ENCODE measurements at places on chromosomes 2 and 18. TPM values are rescaled to one million over a fixed set of nuclear protein-coding genes. Genes with fewer than 3 reads are reported as not detected.

- H3K4me1 ChIP-seq: peaks cover 19% of the 10 kb centered on the region
- H3K27ac ChIP-seq: no peak overlapping the region
- DNase-seq: peak; percentile 37
- peaks cover 21% of the 10 kb centered on the region for H3K27me3 ChIP-seq
Measured at GRCh38 chr2:65554765-65555591, 122.6 kb upstream of the SPRED2 start.

DNA sequence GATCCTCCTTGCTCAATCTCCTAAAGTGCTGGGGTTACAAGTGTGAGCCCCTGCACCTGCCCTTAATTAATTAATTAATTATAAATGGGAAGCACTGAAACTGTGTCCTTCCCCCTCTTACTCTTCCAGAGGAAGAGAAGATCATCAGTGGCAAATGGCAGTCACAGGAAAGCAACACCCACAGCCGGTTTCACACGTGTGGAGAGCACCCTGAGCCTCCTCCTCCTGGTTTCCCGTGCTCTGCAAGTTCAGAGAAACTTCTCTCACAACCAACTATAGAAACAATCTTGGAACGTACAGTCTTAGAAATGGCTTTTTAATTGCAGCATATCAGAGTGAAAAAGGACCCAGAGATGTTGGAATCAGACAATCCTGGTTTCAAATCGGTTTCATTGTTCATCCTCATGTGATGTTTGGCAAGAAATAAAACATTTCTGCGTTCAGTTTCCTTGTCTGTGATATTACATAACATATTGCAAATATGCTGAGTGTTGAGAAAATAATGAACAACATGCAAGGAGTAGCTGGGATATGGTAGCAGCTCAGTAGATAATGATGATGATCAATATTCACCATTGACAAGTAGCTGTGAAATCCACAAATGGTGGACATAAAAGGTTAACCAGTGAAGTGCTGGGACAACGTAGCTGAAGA, 141.0 kb upstream of the KCTD1 start:
- no peak overlapping the region for H3K27ac ChIP-seq
- H3K36me3 ChIP-seq: no peaks in the 10 kb centered on the region
- H3K4me3 ChIP-seq: no peak overlapping the region
- H3K27me3 ChIP-seq: no peaks in the 10 kb centered on the region

DNA sequence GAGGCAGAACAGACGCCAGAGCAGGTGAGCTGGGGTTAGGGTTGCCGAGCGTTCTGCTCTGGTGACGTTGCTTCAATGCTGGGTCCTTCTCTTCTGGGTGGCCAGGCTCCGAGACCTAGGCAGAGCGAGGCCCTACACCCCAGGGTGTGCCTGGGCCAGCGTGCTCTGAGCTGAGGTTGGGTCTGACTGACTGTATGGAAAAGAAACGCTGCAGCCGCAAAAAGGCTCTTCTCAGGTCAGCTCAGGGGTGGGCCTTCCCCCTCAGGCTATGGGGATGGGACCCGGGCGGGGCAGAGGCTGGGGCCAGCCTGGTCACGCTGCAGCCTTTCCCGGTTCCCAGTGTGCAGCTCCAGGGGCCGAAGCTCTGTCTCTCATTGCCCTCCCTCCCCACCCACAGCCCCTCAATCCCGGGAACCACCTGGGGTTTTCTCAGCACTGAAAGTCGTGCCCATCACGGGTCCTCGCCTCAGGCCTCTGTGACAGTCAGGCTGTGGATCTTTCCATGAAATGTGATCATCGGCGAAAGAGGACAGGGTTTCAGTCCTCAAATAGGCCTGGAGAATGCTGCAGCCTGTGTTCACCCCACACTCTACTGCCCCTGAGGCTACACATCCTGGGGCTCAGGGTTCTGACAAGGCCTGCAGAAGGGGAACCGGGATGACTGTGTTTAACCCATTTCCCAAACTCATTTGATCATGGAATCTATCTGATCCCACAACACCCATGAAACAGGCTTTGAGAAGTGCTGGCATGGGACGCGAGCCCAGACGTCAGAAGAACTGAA, 19.4 kb downstream of the CYP26B1 start:
- H3K27me3 ChIP-seq: no peaks in the 10 kb centered on the region
- no peaks in the 10 kb centered on the region for H3K4me1 ChIP-seq
- no peaks in the 10 kb centered on the region for H3K36me3 ChIP-seq
- H3K27ac ChIP-seq: no peak overlapping the region
- no peak overlapping the region for H3K4me3 ChIP-seq
- no peak for DNase-seq

- no peak overlapping the region for H3K27ac ChIP-seq
- no peaks in the 10 kb centered on the region for H3K27me3 ChIP-seq
- DNase-seq: peak; percentile 14
- H3K4me1 ChIP-seq: peaks cover 9% of the 10 kb centered on the region
- no peak overlapping the region for H3K4me3 ChIP-seq
- H3K36me3 ChIP-seq: no peaks in the 10 kb centered on the region
Measured at GRCh38 chr18:519019-519879, 18.7 kb upstream of the COLEC12 start.

- H3K27me3 ChIP-seq: peaks cover 15% of the 10 kb centered on the region
- H3K27ac ChIP-seq: no peak overlapping the region
- no peaks in the 10 kb centered on the region for H3K4me1 ChIP-seq
Measured at GRCh38 chr2:235162082-235162836, 210.4 kb downstream of the SH3BP4 start.

Gene SMYD5
- 32.5 TPM for total RNA-seq

Gene MOB4
- total RNA-seq: 21.6 TPM

DNA sequence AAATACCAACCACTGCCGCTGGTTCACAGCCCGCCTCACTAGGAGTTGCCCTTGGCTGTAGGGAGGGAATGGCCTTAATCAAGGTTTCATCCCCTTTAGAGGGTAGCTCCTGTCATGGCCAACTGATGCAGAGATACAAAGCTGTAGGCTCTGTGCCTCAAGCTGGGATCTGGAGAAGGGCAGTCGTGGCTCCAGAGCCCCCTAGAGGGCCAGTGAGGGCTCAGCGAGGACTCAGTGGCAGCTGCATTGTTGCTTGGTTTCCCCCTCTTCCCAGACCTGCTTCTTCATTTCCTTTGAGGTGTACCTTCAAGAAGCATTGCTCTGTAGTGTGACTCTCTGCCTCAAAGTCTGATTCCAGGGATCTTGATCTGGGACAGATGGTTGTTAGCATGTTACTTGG, 302.1 kb downstream of the LPIN1 start:
- H3K4me3 ChIP-seq: no peak overlapping the region
- peaks cover 26% of the 10 kb centered on the region for H3K4me1 ChIP-seq
- DNase-seq: no peak
- H3K27ac ChIP-seq: no peak overlapping the region

- peaks cover 85% of the 10 kb centered on the region for H3K4me1 ChIP-seq
Measured at GRCh38 chr2:85016446-85016845, 45.5 kb downstream of the KCMF1 start.

DNA sequence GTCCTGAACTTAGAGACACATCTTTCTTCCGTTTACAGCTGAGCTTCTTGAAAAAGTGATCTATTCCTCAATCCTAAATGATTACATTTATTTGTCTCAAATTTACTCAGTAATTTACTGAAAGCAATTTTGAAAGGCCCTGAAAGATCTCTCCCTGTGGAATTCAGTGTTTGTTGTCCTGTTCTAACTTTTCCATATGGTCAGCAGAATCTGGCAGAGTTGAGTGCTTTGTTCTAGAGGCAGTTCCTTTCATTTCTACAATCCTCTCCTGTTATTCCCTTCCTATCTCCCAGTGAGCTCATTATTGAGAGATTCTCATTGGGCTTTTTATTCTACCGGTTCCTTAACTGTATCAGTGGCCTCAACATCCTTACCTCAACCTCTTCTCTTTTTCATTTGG, 36.5 kb upstream of the REG3G start:
- no peak overlapping the region for H3K27ac ChIP-seq
- H3K27me3 ChIP-seq: peaks cover 19% of the 10 kb centered on the region
- H3K36me3 ChIP-seq: peaks cover 5% of the 10 kb centered on the region
- no peak for DNase-seq

Gene RUFY4
- 1.9 TPM for total RNA-seq

GRCh38 chr2:165634855-165635254, 159.2 kb downstream of the GALNT3 start:
- no peak for DNase-seq
- H3K27ac ChIP-seq: no peak overlapping the region
- no peak overlapping the region for H3K4me3 ChIP-seq
